Activated CD4-positive, alpha-beta T cell treated with anti-CD3 and anti-CD28 coated beads, Interleukin-2, amount 50 U/mL, for 1 hour (primary cell): ENCODE measurements at places on chromosomes 2 and 18.

DNA sequence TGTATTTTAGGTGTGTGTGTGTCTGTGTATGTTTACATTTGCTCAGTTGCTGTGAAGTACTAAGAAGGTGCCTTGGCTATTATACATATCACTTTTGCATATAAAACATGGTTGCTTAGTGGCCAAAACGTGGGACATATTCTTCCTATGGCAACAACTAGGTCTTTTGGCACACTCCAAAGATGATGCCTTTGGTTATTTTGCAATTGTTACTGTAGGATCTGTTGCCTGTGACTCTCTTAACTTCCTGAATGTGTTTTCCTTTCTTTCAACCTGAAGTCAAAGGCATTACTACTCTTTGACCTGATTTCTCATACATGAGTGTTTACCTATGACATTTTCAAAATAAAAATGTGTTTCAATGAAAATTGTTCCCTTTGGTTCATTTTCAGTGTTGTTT, 160.5 kb downstream of the UBE2E3 start:
- no peak for DNase-seq

DNA sequence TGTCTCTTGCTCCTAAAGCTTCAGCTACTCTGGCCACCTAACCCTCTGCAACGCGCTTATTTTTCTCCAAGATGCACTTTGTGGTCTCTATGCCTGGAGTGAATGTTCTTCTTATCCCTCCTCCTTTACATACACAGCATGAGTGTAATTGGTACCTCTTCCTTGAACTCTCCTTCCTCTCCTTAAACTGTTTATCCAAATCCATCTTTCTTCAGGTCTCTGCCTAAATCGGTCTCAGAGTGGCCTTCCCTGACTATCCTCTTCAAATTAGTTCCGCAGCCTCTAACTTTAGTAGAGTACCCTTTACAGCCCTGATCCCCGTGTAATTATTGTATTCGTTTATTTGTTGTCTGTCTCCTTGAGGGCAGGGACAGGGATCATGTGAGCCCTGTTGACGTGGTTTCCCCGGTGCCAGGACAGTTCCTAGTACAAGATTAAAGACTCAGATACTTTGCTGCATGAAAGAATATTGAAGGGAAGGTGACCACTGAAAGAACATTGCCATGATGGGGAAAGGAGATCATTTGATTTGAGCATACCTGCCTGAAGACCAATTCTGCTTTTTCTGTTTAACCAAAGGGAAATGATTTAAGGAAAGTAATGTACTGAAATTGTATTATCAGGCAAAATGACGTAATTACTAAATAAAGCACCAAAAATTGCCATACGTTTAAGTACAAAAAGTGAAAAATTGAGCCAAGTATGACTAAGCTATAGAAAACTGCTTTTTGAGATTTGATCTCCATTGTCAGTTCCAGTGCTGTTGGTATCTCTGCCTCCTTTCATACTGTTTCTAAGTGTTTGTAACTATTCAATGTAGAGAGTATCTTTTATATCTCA, 1.2 kb downstream of the CNOT9 start:
- no peak for DNase-seq

- no peak for DNase-seq
Observed at GRCh38 chr18:59431131-59431530, 72.1 kb upstream of the LMAN1 start.

GRCh38 chr2:98507891-98508708, 63.4 kb downstream of the INPP4A start:
- DNase-seq: no peak

DNA sequence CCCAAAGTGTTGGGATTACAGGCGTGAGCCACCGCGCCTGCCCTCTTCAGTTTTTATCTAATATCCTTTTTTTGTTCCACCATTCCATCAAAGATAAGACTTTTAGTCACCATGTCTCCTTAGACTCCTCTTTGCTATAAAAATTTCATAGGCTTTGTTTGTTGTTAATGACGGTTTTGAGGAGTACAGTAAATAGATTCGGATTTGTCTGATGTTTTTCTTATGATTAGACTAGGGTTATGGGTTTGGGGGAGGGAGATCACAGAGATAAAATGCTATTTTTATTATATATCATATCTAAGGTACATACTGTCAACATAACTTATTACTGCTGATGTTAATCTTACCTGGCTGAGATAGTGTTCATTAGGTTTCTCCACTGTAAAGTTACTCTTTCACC, 6.2 kb downstream of the IL36B start:
- no peak for DNase-seq

- no peak for DNase-seq
Observed at GRCh38 chr18:61833387-61833786, 59.4 kb downstream of the RNF152 start.

DNA sequence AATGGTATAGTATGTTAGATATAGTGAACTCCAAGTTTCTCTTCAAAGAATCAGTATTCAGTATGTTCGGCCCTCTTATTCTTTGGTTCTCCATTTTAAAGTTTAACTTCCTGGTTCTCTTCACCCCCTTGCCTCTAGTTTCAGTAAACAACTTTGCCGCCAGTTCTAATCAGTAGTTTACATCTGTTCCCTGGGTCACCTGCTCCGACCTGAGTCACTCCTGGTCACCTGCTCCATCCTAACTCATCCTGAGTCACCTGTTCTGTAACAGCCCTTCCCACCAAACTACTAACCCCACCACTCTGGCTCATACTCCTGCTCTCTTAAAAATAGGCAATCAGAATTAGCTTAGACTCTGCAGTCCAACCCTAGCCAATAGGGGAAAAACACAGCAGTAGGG, 23.7 kb upstream of the TEX51 start:
- no peak for DNase-seq

DNA sequence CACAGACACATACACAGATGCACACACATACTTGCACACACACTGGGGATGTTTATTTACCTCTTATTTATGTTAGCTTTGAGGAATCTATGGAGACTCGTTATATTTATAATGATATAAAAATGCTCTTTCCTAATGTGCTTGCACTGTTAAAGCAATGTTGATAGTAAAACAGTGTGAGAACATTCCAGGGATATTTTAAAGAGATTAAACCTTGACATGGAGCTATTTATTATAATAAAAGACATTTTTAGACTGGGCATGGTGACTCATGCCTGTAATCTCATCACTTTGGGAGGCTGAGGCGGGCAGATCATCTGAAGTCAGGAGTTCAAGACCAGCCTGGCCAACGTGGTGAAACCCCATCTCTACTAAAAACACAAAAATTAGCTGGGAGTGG, 557.3 kb upstream of the ZNF804A start:
- no peak for DNase-seq

GRCh38 chr2:79219383-79219988, 59.9 kb upstream of the REG3A start:
- no peak for DNase-seq

DNA sequence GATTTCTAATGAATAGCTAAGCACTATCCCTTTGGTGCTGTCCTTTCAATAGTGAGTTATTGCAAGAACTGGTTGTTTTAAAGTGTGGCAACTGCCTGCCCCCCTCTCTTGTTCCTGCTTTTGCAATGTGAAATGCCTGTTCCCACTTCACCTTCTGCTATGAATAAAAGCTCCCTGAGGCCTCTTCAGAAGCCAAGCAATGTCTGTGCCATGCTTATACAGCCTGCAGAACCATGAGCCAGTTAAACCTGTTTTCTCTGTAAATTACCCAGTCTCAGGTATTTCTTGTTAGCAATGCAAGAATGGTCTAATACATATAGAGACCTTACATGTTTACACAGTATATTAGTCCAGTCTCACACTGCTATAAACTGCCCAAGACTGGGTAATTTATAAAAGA, 15.0 kb upstream of the METTL21A start:
- no peak for DNase-seq

DNA sequence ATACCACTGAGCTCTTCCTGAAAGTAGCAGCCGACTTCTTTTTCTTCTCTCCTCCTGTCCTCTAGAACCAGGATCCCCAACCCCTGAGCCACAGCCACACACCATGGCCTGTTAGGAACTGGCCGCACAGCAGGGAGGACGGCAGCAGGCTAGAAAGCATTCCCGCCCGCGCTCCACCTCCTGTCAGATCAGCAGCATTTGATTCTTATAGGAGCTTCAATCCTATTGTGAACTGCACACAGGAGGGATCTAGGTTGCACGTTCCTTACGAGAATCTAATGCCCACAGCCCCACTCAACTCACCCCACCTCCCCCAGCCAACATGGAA, 179.1 kb upstream of the SH3BP4 start:
- no peak for DNase-seq

- no peak for DNase-seq
Observed at GRCh38 chr18:62346333-62347088, 21.4 kb downstream of the TNFRSF11A start.
